ENCODE measurements at places on chromosomes 4 and X.
A peak's percentile ranks its signal among the peaks of the same experiment; 100 is the strongest.

GRCh38 chrX:121407627-121408026, 360.2 kb downstream of the GLUD2 start:
- DNase-seq: no peak

DNA sequence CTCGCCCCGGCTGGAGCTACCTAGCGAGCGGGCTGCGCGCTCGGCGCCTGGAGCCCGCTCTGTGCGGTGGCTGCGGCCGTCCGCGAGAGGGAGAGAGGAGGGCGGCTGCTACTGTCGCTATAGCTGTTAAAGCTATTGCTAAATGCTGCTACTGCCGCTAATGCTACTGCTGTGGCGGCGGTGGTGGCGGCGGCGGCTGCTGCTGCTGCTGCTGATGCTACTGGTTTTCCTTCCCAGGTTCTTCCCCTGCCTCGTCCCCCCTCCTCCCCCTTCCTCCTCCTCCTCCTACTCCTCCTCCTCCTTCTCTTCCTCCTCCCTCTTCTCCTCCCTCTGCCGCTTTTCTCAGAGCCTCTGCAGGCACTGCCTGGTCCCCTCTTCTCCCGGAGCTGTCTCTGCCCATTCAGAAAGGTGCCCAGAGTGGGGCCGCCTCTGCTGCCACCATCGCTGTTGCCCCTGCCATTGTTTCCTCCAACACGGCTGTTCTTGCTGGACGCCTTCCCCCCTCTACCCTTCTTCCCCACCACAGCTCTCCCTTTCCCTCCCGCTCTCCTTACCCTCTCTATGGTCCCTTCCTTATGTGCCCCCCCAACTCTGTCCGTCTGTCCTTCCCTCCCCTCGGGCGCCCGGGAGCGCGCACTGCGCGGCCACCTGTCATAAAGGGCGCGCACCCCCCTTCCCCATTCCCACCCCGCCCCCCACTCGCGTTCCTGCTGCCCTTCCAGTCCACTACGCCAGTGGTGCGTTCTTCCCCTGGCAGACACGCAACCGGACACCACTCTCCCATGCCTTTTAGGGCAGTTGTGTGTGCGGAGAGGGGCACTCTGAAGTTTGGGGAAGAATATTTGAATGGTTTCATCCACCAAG, at the start of gene NEXMIF:
Gene NEXMIF, minus strand, starts transcription at position 228 of the 864 bp plus-strand sequence.
- no peak for DNase-seq

DNA sequence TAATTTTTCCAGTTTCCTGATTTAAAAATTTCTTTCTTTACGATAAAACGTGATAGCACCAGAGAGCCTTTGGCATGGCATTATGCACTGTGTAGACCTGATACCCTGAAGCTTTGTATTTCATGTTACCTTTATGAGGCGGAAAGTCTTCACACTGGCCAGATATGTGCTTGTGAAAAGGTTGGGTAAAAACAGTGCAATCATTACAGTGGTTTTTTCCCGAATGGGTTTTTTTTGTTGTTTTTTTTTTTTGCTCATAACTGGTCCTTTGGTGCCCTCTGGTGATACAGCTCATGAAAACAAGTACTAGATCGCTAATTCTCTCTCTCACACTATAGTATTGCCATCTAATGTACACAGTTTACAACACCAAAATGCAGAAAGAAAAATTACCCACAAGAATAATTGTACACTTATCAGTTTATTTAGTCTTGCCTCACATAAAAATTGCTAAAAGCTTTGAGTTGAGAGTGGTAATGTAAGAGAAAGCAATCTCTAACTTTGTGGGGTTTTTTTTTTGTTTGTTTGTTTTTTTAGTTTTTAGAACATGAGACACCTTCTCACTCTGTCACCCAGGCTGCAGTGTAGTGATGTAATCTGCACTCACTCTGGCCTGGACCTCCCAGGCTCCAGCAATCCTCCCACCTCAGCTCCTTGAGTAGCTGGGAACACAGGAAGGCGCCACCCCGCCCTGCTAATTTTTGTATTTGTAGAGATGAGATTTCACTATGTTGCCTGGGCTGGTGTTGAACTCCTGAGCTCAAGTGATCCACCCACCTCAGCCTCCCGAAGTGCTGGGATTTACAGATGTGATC, 21.3 kb downstream of the SPCS3 start:
- no peak for DNase-seq

- peak; percentile 50 for DNase-seq
These were observed 767 bp upstream of the SMIM20 start for GRCh38 chr4:25913056-25913850.

GRCh38 chrX:4925911-4926310, 1212.5 kb upstream of the PRKX start:
- no peak for DNase-seq

GRCh38 chr4:38283724-38284123, 323.5 kb downstream of the PTTG2 start:
- DNase-seq: no peak

Data from hematopoietic multipotent progenitor cell (in vitro differentiated cells).